ELF-1 (cell line): ENCODE measurements at places on chromosomes 1 and 21.
A peak's percentile ranks its signal among the peaks of the same experiment; 100 is the strongest.

GRCh38 chr1:166944186-166944967 lies 31.0 kb downstream of the ILDR2 start:
- no peak for DNase-seq

GRCh38 chr1:201310986-201311355 lies 27.7 kb downstream of the PKP1 start:
- no peak for DNase-seq

DNA sequence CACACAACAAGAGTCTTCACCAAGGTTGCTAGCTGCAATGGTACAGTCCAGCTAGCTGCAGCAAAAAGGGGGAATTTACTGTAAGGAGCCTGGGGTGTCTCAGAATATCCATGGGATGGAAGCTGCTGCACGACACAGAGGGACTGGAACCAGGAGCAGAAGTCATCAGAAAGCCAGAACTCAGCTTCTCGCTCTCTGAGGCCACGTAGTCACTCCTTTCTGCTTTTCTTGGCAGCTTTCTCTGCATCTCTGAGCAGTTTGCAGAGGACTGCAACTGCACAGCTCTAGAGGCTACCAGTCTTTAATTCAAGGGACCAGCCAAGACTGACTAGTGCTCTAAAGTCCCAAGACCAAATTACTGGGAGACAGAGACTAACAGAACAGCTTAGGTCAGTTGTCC lies 27.0 kb upstream of the IL10 start:
- no peak for DNase-seq

DNA sequence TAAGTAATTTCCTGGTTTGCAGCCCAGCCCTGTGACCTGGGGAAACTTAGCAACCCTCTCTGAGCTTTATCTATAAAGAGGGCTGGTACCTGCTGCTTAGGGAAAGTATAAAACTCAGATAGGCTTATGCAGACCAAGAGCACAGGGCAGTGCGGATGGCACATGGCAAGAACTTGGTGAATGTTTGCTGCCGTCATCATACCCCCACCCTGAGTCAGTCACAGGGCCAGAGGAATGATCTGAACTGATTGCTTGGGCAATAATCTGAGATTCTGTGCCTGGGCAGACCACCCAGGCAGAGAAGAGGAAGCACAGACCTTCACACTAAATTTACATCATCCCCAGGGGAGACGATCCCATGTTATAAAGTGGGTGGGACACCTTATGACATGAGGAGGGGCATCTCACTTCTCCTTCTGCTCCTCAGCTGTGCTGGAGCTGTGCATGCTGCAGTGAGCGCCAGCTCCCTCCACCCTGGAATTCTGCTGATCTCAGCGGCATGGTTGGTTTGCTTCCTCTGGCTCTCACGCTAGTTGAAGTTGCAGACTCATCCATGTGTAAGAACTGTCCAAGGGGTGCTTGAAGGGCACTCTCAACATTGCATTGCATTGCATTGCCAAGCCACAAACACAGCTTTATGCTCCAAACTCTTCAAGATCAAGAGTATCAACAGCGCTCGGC lies 197.1 kb downstream of the AJAP1 start:
- DNase-seq, result no peak

- peak; percentile 75 for DNase-seq
These were observed 20.6 kb upstream of the PGD start for GRCh38 chr1:10378081-10378841.

- DNase-seq, result no peak
These were observed 80.3 kb upstream of the TLR5 start for GRCh38 chr1:223223091-223223995.

- no peak for DNase-seq
These were observed 61.7 kb downstream of the MDM4 start for GRCh38 chr1:204577794-204578478.

GRCh38 chr21:32463367-32463766 lies 50.9 kb downstream of the EVA1C start:
- DNase-seq, result no peak

- no peak for DNase-seq
These were observed 24.4 kb downstream of the TBX15 start for GRCh38 chr1:118963456-118964430.

DNA sequence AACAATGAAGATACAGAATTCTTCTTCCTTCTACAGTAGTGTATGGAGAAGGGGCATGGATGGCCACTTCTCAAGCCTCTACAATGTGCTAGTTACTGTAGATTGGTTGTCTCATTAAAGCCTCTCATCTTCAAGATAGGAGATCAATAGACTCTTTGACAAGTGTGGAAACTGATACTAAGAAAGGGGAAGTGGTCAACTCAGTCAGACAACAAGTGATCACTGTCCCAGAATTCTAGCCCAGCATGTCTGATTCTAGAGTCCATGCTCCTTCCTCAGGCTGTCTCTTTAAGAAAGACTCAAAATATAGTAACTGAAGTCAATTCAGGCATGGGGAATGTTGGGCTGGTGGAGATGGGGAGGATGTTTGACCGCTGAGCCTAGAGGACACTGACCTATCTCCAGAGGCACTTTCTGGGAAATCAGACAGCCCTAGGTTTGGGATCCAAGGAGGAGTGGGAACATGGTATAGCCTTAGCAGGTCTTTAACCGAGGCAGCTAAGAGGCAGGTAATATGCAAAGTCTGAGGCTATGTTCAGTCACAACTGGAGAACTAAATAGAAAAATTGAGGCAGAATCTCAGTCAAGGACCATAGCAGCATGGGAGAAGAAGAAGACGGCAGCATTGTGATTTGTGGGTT lies 39.3 kb upstream of the EYA3 start:
- no peak for DNase-seq

- DNase-seq, result no peak
These were observed 5.7 kb downstream of the SLC9A1 start for GRCh38 chr1:27149084-27149761.

DNA sequence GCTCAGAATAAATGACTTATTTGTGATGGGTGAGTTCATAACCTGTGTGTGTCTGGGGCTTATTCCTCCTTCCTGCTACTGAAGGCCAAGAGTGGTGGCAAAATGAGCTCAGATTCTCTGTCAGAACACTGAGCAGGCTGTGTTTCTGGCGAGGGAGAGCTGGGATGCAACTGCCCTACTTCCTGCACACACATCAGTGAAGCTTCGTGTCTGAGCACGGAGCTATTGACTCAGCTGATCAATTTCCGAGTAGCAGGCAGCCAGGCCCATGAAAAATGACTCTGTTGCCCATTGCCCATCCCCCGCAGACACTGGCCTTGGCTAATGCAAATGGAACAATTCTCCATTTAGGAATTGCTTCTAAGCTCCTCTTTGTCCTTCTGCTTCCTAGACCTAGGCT lies 27.7 kb downstream of the TNR start:
- DNase-seq, result no peak

DNA sequence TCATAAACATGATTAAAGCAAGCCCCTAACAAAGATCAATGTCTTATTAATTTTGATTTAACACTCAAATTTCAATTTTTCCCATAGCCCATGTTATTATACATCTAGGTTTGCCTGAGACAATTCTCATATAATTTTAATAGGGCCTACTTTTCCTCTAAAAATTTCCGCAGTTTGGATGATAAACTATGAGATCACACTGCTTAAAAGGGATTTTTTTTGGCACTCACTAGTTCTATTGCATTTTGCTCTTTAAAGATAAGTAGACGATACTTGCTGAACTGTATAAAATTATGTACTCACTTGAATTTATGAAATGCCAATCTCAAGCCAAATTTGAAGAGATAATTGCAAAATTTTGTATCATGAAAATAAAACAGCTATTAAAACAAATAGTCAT lies 480.4 kb upstream of the ZRANB2 start:
- no peak for DNase-seq

- DNase-seq, result no peak
These were observed 59.9 kb downstream of the C1orf198 start for GRCh38 chr1:230808281-230808872.

DNA sequence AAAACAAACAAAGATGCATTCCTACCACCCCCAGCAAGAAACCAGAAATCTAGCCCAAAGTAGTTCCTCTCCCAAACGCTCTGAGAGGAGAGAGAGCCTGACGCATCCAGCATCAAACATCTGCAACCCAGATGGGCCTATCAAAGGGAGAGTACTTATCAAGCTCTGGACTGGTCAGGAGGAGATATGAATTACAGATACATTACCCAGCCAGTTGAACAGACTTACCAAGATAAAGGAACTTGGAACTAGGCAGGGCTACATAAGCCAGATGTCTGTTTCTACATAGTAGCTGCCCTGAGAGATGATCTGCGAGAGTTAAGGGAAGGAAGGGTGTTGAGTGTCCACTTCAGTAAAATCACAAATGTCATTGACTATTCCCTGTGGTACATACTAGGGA lies 138.4 kb downstream of the PAPPA2 start:
- no peak for DNase-seq

DNA sequence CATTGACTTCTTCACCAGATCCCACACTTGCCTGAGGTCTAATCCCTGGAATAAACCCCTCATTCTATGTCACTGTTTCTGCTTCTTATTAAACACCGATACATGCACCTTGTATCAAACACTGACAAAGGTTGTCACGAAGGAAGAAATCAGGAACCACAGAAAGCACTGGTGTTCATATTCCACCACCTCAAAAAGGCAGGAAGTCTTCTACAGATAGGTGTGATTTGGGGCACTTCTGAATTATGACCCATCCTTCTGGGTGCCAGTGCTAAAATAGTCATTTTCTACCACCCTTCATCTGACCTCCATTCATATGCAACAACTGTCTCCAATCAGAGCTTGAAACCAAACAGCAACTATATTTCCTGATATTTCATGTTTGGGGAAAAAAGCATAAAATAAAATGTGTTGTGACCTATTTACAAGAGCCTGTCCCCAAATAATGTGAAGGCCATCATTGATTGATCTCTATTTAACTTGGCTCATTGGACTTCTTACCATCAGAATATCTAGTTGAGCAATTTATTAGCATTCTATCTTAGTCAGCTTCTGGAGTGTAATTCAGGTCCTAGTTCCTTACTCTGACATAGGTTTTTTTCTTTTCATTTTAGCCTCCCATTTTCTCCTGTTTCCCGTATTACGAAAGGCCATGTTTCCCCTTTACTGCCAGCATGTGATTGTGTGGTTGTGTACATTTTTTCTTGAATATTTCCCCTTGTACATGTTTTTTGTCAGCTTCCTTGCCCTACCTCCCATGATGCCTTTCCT lies 43.1 kb downstream of the DUSP10 start:
- DNase-seq, result no peak

DNA sequence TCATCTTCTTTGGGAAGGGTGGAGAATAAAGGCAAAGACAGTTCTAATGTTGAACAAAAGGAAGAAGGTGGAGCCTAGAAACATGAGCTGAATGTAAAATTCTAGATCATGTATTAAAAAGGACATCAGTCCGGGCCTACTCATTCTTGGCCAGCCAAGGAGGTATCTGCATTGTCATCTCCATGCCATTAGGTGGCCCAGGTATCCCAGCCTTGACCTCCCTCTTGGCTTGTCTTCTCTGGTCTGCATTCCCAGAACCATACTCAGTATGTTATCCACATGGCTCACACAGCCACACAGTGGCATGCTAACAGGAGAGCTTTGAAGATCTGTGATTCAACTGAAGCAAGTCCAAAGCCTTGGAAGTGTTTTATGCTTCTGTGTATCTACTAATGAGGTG lies 369.8 kb upstream of the KAZN start:
- DNase-seq, result no peak

- no peak for DNase-seq
These were observed 337.4 kb downstream of the SRGAP2C start for GRCh38 chr1:121522061-121522759.

GRCh38 chr1:59188413-59189213 lies 108.3 kb upstream of the FGGY start:
- DNase-seq, result no peak

GRCh38 chr1:31273619-31274018 lies 23.0 kb downstream of the SNRNP40 start:
- DNase-seq, result no peak

GRCh38 chr21:23016617-23017016 lies 2018.4 kb downstream of the NCAM2 start:
- no peak for DNase-seq

DNA sequence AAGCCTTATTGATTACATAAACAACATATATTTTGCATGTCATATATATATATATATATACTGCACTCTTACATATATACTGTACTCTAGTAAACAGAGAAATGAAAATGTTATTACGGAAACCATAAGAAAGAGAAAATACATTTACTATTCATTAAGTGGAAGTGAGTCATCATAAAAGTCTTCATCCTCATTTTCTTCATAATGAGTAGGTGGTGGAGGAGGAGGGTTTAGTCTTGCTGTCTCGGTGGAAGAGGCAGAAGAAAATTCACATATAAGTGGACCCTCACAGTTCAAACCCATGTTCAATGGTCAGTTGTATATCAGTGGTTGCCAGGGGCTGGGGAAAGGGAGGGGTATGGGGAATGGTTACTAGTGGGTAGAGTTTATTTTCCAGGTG lies 8.0 kb upstream of the IFNLR1 start:
- DNase-seq, result no peak

DNA sequence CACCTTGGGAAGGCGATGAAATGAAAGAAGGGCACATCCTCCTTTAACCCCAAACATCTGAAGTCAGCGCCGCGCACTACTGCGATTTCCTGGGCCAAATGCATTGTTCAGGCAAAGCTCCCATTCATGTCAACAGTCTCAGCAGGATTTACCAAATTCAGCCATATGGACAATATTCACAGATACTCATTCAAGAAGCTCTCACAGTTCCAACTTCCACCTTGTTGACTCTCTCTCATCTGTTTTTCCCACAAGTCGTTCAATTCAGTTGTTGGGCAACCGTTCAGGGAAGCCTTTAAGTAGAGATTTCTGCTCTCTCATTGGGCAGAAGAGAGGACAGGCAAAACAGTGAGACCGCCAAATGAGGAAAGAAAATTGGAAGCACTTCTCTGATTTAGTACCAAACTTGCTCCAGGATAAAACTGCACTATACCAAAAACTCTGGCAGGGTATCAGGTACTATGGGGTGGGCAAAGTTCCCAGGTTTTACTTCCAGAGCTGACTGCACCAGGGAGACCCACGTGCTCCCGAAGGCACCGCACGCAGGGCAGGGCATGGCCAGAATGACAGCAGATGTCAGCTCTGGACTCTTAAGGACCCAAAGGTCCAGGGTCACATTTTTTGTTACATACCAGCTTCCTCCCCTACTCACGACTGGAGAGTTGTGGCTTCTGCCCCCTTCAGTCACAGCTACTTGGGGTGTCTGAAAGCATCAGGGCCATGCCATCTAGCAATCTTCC lies 668.8 kb downstream of the KIF26B start:
- no peak for DNase-seq

DNA sequence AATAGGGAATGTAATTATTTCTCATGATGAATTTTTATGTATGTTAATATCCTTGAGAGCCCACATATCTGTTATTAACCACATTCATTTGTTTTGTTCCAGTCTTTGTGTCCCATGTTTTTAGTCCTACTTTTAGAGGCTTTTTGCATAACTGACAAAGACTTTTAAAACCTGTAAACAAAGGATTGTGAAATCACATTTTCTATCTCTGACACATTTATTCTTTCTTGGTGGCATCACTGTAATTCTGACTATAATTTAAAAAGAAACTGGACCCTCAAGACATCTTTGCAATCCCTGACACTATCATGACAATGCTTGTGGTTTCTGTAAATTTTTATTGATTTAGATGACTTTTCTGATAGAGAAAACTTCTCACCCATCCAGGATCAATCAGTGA lies 313.1 kb downstream of the SIPA1L2 start:
- no peak for DNase-seq
